ENCODE measurements at places on chromosomes 7 and 10.

DNA sequence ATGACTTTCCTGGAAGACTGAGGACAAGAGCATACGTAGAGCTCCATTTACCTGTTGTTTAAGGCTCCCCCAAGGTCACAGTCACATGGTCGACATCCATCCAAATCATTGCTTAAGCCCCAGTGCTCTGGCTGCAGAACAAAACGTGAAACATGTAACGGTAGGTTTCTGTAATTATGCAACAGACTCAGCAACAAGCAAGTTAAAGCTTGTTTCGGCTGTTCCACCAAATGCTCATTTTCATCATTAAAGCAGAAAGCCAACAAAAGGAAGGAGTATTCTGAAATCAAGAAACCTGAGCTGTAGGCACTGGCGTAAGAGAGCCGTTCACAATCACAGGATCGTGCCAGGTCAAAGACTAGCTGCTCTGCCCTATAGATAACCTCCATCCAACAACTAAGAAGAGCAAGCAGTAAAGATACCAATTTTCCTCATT lies 30.0 kb downstream of the LAMB1 start:
- DNase-seq = no peak

DNA sequence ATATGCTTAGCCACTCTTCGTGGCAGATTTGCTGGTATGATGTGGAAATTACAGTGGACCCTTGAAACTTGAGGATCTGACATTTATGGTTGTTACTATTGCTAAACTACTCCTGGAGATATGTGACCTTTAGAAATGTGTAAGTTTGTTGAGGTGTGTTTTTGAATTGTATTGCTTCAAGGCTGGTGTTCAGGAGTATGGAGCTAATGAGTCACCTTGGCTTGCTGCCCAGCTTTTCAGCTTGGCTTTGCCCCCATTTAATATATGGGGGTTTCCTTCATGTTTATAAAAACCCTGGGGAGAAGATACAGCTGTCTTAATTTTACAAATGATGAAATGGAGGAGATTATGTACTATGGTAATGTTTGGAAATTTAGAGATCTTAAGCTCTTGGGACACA lies 11.6 kb downstream of the HBP1 start:
- no peak for DNase-seq

DNA sequence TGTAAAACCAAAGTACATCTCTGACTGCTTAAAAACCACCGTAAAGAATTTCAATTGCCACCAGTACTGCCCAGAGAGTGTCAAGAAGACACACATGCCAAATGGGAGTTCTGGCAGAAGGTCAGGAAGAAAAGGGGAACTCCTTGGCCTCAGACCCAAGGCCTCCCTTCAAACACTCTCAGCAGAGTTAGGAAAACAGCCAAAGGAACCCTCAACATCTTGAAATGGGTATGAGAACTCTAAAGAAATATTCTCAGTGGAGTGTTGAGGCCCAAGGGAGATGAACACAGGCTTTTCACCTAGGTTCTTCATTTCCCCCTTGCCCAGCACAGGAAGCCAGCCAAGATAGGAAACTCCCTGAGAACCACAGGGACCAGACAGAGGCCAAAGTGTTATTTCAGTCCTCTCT lies 96.1 kb upstream of the ASAH2 start:
- no peak for DNase-seq

- DNase-seq = no peak
Observed at GRCh38 chr7:47202146-47202783, 379.6 kb downstream of the TNS3 start.

DNA sequence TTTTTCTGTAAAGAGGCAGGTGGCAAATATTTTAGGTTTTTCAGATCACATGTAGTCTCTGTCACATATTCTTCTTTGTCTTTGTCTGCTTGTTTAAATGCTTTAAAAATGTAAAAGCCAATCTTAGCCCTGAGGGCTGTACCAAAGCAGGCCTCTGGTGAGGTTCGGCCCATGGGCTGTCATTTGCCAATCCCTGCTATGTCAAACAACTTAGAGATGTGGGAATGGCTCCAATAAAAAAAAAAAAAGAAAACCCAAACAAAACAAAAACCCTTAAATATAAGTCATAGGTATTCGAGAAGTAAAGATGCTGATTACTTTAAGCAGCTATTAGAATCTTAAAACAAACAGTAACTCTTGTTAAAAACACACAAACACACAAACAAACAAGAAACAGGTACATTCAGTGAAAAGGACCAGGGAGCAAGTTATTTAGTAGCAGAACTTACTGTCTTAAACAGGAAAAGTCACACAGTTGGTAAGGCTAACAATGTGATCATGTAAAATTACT lies 61.4 kb upstream of the NAMPT start:
- no peak for DNase-seq

DNA sequence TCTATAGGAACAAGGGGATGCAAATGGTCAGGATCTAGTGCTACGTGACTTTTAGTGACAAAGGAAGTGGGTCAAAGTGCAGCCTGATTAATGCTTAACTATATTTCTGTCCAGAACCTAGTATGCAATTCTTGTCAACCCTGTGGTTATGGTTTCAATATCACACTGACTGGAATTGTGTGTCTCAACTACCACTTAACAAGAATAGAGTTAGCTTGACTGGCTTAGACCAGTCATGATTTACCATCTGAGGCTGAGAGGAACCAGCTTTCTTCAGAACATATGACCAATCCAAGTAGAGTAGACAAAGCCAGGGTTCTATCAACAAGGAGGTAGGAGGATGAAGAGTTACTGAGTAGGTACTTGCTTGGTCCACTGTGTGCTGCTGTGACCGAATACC lies 54.4 kb downstream of the MYPN start:
- no peak for DNase-seq

GRCh38 chr10:619710-620109 lies 69.8 kb downstream of the DIP2C start:
- DNase-seq = no peak

DNA sequence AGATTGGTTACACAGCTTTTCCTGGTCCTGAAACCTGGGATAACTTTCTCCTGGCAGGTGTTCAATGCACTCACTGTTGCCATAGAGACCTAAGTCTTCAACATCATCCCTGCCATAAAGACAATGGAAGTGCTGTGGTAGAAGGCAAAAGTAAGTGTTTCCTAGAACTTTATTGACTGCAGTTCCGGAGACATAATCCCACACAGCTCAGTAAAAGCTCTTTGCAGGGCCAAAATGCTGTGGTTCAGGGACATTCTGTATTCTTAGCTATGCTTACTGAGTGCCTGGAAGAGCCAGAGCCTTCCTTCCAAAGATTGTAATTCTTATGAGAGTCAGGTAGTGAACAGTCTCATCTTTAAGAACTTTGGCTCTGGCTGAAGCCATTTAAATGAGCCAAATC lies 5.3 kb downstream of the WIPF3 start:
- no peak for DNase-seq

- no peak for DNase-seq
Observed at GRCh38 chr10:16440396-16441133, 3.8 kb downstream of the PTER start.

GRCh38 chr7:152158801-152159587 lies 133.5 kb downstream of the GALNT11 start:
- no peak for DNase-seq

DNA sequence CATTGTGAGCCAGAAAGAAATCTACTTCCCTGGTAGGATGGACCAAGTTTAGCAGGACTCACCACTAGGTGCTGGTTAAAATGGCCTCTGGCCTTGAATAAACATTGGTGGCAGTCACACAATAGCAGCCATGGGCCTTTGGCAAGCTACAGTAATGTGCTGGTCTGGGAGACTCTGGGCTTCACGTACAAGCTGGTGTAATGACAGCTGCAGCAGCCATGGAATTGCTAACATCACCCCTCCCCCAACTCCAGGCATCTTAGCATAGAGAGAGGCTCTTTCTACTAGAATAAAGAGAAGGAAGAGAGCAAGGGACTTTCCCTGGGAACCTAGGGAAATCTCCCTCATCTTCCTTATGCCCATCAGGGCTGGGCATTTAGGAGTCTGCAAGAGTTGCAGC lies 205.1 kb upstream of the SEMA3A start:
- DNase-seq = no peak

DNA sequence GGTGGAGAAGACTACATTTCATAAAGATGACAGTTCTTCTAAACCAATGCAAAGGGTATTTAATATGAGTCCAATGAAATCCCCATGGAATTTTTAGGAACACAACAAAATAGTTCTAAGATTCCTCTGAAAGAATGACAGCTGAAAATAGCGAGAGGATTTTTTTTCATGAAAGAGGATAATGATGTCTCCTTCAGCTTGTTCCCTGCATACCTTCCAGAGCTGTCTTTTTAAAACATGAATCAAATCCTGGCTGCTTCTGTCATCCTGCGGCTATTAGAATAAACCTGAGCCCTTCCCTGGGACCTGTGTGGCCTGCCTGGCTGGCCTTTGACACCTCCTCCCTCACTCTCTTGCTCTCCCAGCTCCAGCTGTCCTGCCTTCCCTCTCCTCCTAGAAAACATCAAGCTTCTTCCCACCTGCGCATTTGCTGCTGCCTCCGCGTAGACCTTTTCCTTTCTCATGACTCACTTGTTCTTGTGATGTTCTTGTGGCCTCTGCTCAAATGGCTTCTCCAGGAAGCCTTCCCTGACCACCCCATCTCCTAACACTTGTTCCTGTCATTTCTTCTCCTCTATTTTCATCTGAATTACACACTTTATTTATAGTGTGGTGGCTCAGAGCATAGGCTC lies 57.4 kb downstream of the EEPD1 start:
- DNase-seq = no peak

DNA sequence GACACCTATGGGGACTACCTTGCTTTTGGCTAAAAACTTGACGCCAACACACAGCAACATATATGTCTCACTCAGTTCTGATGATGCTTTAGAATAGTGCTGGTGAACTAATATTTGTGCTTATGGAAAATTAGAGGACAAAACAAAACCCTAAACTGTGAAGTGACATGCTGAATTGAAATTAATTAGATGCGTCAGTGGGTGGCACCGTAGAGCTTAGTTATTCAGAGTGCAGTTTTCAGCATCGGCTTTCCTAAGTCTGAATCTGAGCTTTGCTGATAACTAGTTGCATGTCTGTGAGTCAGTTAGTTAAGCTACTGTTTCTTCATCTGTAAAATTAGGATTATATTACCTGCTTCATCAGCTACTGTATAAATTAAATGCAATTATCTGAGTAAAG lies 245.0 kb upstream of the SORCS1 start:
- DNase-seq = no peak

DNA sequence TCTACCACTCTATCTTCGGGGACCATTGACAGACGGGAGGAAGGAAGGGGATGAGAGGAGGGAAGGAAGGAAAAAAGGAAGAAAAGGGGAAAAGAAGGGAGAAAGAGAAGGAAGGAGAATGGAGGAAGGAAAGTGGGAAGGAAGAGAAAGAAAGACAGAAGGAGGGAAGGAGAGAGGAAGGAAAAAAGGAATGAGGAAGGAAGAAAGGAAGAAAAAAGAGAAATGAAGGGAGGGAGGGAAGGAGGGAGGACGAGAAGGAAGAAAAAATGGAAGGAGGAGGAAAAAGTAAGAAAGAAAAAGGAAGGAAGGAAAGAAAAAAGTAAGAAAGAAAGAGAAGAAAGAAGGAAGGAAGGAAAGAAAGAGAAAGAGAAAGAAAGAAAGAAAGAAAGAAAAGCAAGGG lies 128.9 kb downstream of the ADARB2 start:
- DNase-seq = no peak

DNA sequence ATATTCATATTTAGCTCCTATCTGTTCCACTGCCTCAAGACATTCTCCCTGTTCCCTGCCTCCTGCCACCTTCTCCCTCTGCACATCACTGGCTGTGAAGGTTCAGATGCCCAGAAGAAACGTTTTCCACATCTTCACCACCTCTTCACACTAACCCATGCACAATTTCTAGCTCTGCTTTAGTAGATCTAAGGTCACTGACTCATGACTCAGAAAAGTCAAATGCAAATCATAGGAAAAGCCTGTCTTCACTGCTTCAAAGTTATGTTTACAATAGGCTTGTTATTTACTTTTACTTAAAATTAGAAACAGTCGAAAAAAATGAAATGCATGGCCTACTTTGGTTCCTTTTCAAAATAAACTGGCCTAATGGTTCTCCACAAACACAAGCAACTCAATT lies 2.5 kb downstream of the SCRN1 start:
- DNase-seq = no peak

DNA sequence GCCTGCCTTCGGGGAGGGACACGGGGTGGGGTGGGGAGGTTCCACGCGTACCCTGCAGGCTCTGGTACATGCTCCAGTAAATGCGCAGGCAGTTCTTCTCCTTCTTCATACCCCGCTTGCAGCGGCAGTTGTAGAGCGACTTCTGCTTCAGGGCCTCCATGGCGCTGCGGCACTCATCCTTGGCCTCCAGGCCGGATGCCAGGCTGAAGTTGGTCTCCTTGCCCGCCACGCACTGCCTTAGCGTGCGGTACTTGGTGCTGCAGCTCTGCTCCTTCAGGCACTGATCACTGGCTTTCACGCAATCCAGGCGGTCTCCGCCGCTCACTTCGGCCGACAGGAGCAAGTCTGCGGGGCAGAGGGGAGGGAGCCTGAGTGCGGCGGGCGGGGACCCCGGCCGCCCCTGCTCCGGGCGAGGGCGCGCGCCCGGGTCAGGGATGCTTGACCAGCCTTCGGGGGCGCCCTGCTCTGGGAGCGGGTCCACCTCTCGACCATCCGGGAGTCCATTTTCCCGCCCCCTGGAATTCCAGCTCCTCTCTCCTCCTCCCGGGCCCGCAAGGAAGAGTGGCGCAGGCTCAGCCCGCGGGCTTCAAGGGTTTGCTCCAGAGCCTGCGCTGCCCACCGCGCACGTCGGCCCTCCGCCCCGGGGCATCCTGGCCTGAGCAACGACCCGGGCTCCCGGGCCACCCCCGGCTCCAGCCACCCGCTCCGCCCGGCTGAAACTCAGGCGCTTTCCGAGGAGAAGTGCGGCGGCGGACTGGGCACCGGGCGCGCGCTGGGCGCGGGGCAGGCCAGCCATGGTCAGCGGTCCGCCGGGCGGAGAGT lies 2.0 kb downstream of the GFRA1 start:
- DNase-seq = no peak

DNA sequence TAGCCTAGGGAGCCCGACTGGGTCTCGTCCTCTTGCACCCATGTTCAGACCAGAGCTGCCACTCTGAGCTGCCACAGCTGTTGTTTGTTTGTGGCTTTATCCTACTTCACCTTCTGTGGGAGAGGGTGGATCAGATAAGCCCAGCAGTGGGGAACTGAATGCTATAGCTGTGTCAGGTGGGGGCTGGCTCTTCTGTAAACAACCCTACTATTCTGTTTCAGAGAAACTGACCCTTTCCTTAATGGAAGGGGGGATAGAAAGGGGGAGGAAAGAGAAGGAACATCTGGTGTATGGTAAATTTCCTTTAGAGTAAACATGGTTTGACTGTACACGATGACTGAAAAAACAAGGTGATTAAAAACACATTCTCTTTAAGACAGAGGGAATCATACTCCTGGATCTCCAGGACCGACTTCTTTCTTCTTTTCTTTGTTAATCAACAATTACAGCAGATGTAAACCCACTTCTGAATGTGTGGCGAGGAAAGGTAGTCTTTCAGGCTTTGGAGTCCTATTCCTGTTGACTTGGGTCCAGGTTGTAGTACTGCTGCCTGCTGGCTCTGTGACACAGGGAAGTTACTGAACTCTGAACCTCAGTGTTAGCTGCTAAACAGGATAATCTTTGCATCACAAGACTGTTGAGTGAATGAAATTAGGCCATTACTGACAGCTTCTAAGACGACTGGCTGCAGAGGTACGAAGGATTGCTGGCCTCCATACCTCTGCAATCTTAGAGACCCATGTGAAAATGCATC lies 6.0 kb downstream of the PRXL2A start:
- DNase-seq = no peak
